Left cardiac atrium (tissue), 4 donors: ENCODE measurements at places on chromosomes 3 and 15. TPM values are rescaled to one million over a fixed set of nuclear protein-coding genes. Genes with fewer than 3 reads are reported as not detected.

The OXTR gene
- total RNA-seq, result 0.47 TPM

The PLA2G4D gene
- total RNA-seq, result not detected

- DNase-seq, result no peak
Observed at GRCh38 chr3:99854756-99855298, 37.2 kb downstream of the CMSS1 start.

DNA sequence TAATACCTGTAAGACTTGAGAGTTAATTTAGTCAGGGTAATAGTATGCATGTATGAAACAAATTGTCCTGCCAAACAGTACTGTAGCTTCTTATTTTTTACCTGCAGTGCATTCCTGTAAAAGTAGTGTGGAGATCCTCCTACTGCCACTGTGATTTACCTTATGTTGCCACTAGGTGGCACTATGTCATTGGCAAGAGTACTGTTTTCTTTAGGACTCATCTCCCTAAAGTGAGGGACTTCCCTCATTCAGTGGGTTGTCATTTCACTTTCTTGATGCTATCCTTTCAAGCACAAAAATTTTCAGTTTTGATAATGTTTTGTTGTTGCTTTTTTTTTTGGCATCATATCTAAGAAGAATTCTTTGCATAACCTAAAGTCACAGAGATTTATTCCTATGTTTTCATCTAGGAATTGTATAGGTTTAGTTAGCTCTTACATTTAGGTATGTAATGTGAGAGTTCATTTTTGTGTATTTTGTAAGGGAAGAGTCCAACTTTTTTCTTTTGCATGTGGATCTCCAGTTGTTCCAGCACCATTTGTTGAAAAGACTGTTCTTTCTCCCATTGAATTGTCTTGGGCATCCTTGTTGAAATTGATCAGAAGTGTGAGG lies 105.7 kb downstream of the AKAP13 start:
- no peak for DNase-seq

GRCh38 chr3:71753701-71754609 lies at the start of gene GPR27:
Gene GPR27 (plus strand): TSS chr3:71753855. CDS start chr3:71754050, 195 bp downstream.
- DNase-seq, result peak; percentile 31

- DNase-seq, result no peak
Observed at GRCh38 chr3:180274536-180274935, 237.8 kb upstream of the PEX5L start.
